ENCODE measurements at places on chromosomes 3 and 15. TPM values are rescaled to one million over a fixed set of nuclear protein-coding genes. Genes with fewer than 3 reads are reported as not detected.

PFN2 gene
- 297 TPM for total RNA-seq

HRH1 gene
- total RNA-seq, result 5.8 TPM

LMAN1L gene
- total RNA-seq, result 0.09 TPM

CCK gene
- total RNA-seq, result 2.4 TPM

LTF gene
- 0.36 TPM for total RNA-seq

AADACL2 gene
- total RNA-seq, result not detected

LSMEM2 gene
- 0.36 TPM for total RNA-seq

PRRT3 gene
- 5.5 TPM for total RNA-seq

TMC3 gene
- 0.09 TPM for total RNA-seq

ABI3BP gene
- total RNA-seq, result 2.7 TPM

PIF1 gene
- 5.3 TPM for total RNA-seq

HGD gene
- 0.45 TPM for total RNA-seq

RTP3 gene
- total RNA-seq, result not detected

ADAMTSL3 gene
- total RNA-seq, result 1.4 TPM

TEX9 gene
- total RNA-seq, result 54.4 TPM

RAB5A gene
- total RNA-seq, result 83.0 TPM

TCTA gene
- total RNA-seq, result 11.3 TPM

XCR1 gene
- not detected for total RNA-seq

APOD gene
- 5.2 TPM for total RNA-seq

KLHL40 gene
- total RNA-seq, result 0.09 TPM

ITIH3 gene
- total RNA-seq, result 0.45 TPM

GDPGP1 gene
- 10.4 TPM for total RNA-seq

KCNMB3 gene
- 4.9 TPM for total RNA-seq

CCDC39 gene
- total RNA-seq, result 0.54 TPM

DUOX1 gene
- 0.27 TPM for total RNA-seq

RTP2 gene
- total RNA-seq, result not detected

LAMB2 gene
- 79.4 TPM for total RNA-seq

CXCR6 gene
- not detected for total RNA-seq

CPNE9 gene
- 4.4 TPM for total RNA-seq

SNX33 gene
- 4.3 TPM for total RNA-seq

DUOXA2 gene
- not detected for total RNA-seq

ACTR8 gene
- 49.7 TPM for total RNA-seq

EPHB1 gene
- total RNA-seq, result 25.0 TPM

CPLX3 gene
- total RNA-seq, result 1.00 TPM

TBC1D2B gene
- total RNA-seq, result 18.3 TPM

LMCD1 gene
- total RNA-seq, result 3.4 TPM

AGBL1 gene
- 0.91 TPM for total RNA-seq

DPPA2 gene
- total RNA-seq, result not detected

SERPINI2 gene
- total RNA-seq, result 10.1 TPM

SCN10A gene
- not detected for total RNA-seq

C2CD4A gene
- 0.73 TPM for total RNA-seq

CCDC9B gene
- 0.73 TPM for total RNA-seq

SERPINI1 gene
- 36.5 TPM for total RNA-seq

OIP5 gene
- 4.6 TPM for total RNA-seq

FILIP1L gene
- 5.3 TPM for total RNA-seq

HRG gene
- not detected for total RNA-seq

FBXW12 gene
- 1.2 TPM for total RNA-seq

HTR3E gene
- not detected for total RNA-seq

SLC28A1 gene
- not detected for total RNA-seq

ZNF80 gene
- 0.09 TPM for total RNA-seq

MANF gene
- total RNA-seq, result 19.3 TPM

PXYLP1 gene
- 47.0 TPM for total RNA-seq

AGTR1 gene
- total RNA-seq, result 7.1 TPM

APBA2 gene
- 155 TPM for total RNA-seq

AMT gene
- 3.9 TPM for total RNA-seq

Measured in cerebellum (tissue), 4 donors.